ENCODE measurements at places on chromosomes 6 and 20.

GRCh38 chr6:108884211-108885059 is 36.2 kb downstream of the ARMC2 start:
- no peak for DNase-seq

GRCh38 chr6:101513181-101513580 is 119.7 kb downstream of the GRIK2 start:
- DNase-seq = no peak

DNA sequence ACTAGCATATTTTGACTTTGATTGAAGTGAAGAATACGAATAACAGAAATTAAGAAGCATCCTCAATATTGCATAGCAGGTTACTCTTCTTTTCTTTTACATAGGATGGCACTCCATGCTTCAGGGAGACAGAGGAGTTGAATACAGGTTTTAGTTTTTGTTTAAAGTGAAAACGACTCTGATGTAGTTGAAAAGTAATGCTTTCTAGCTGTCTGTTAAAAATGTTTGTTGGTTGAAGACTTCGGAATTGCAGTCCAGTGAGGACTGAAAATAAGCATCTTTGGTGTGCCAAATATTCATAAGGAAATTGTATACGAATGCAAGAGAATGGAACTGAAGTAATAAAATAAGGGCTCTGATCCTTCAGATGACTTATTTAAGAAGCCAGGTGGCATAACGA is 618 bp upstream of the SLC16A10 start:
- no peak for DNase-seq

GRCh38 chr6:124795643-124796463 is 166.4 kb upstream of the RNF217 start:
- DNase-seq = peak; percentile 73

GRCh38 chr6:140977403-140977802 is 1155.3 kb upstream of the GJE1 start:
- DNase-seq = no peak

DNA sequence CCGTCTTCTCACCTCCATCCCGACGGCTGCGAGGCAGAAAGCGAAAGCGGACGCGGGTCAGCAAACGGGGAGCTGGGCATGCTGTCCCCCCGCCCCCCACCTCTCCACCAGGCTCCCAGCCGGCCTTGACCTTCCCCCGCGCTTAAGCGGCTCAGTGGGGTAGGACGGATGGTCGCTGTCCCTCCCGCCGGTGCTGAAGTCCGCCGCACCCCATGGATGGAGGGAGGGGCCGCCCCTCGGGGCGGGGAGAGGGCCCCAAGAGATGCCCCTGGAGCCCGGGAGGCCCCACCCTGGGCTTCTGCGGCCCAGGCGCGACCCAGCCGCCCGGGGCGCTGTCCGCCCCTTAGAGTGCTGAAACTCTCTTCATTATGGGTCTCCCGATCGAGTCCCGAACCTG is at the start of gene KCNB1:
TSS of gene KCNB1 (minus strand) at position 48 of the 397 bp plus-strand sequence. CDS start 188 bp downstream, outside the sequence.
- DNase-seq = no peak

DNA sequence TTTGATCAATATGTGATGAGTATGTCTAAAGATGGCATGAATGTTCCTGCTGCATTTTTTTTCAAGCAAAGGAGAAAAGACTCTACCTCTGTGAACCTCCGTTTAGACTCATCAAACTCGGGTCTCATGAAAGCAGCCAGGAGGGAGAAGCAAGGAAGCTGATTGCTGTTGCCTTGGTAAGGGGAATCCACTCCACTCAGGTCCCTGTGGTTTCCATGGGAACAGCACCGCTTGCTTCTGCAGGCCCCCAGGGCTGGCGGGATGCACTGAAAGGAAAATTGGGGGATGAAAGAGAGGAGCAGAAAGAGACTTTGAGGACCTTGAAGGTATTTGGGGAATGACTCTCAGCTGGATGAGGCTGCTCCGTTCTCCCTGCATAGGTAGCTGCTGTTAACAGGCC is 249.6 kb upstream of the RIN2 start:
- DNase-seq = no peak

DNA sequence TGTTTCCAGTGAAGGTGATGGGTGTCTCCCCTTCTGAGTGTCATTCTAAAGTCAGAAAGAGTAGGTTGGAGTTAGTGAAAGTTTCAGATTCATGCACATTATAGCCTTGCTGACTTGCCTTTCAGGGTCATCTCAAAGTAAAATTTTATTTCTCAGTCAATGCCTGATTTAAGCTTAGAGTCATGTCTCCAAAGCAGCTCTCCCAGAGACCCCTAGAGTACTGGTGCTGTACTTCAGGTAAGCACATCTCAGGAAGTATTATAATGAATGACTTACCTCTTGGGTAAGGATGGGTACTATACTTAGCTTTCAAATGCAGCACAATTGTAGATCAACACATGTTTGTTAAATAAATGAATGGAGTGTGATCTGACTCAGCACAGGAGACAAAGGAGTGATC is 116.0 kb downstream of the TBX18 start:
- DNase-seq = no peak

Measured in hippocampal formation (tissue), 2 donors.